ENCODE measurements at places on chromosomes 4 and X. TPM values are rescaled to one million over a fixed set of nuclear protein-coding genes. Genes with fewer than 3 reads are reported as not detected.

DNA sequence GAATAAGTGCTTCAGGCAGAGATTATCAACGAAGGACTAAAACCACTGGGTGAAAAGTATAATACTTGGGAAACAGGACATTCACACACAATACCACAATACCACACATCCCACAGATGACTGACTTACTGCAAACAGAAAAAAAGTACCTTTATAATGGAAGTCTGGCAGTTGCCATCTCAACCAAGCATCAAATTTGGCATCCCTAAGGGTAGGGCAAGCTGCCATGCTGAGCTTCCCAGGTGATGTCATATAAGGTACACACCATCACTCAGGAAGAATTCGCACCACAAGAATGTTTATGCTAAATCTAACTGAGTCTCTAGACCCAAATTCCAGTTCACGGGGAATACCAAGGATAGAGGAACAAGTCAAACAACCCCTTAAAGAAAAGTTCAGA is 9.1 kb downstream of the QDPR start:
- peak; percentile 65 for DNase-seq

GRCh38 chr4:153189016-153189801 is 15.0 kb upstream of the TRIM2 start:
- peak; percentile 97 for DNase-seq

DNA sequence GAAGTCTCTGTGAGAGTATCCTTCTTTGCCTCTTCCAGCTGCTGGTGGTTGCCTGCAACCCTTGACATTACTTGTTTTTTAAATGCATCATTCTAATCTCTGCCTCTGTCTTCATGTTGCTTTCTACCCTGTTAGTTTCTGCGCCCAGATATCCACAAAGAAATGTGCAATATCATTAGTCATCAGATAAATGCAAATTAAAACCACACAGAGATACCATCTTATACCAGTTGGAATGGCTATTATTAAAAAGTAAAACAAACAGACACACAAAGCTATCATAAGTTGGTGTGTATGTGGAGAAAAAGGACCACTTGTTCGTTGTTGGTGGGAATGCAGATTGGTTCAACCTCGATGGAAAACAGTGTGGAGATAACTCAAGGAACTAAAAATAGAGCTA is 517.4 kb downstream of the FAT4 start:
- DNase-seq, result no peak

GRCh38 chr4:143531788-143532491 is 18.4 kb downstream of the SMARCA5 start:
- DNase-seq, result no peak

The XKRX gene
- 0.30 TPM for total RNA-seq

The ATOH1 gene
- not detected for total RNA-seq

The ARMCX2 gene
- 32.5 TPM for total RNA-seq

Data from renal cortical epithelial cell (primary cell).